T-helper 1 cell (primary cell): ENCODE measurements at places on chromosomes 13 and 19.

- no peak for DNase-seq
Observed at GRCh38 chr13:78499802-78500201, 103.5 kb downstream of the POU4F1 start.

- DNase-seq, result no peak
Observed at GRCh38 chr19:35736913-35737886, 5.1 kb downstream of the IGFLR1 start.

DNA sequence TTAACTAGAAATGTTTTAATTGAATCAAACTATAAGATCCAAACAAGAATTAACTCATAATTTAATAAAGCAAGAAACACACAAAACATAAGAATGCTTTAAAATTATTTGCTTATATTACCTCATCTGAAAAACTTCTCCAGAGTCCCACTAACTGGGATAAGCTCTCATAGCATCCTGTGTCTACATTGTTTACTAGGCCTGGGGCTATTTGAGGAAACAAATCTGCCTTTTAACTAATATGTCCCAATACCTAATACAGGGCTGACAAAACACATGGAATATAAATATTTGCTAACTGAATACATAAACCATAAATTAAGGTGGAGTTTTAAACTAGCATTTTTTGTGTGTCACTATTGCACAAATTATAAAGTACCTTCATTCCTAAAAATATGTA, 1399.8 kb upstream of the SLC10A2 start:
- DNase-seq, result no peak

DNA sequence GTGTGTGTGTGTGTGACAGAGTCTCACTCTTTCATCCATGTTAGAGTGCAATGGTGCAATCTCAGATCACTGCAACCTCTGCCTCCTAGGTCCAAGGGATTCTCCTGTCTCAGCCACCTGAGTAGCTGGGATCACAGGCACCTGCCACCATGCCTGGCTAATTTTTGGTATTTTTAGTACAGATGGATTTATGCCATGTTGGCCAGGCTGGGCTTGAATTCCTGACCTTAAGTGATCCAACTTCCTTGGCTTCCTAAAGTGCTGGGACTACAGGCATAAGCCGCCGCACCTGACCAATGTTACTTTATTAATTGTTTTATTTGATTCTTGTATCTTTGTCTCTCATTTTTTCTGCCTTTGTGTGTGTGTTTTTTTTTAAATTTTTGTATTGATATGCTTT, 89.6 kb downstream of the ZNF486 start:
- no peak for DNase-seq

GRCh38 chr13:22235285-22235949, 564.5 kb downstream of the FGF9 start:
- DNase-seq, result no peak

GRCh38 chr19:30076101-30076551, 134.1 kb downstream of the URI1 start:
- no peak for DNase-seq

DNA sequence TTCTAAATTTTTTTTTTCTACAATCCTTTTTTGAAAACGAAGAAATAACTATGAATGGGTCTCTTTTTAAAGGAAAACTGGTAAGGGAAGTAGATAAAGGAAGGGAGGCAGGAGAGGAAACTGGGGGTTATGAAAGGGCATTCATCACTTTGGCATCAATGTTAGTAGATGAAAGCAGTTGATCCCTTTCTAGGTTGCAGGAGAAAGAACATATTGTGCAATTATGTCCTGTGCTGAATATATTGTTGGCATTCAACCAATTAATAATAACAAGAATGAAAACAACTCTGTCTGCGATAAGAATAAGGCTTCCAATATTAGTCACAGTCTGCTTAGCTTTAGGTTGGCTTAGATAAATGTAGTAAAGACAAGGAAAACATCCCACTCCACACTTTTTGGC, 796.8 kb upstream of the KLHL1 start:
- no peak for DNase-seq

- no peak for DNase-seq
Observed at GRCh38 chr13:45015300-45015699, 26.0 kb downstream of the GPALPP1 start.

GRCh38 chr19:43628646-43629326, 9.4 kb upstream of the ZNF428 start:
- DNase-seq, result no peak

- no peak for DNase-seq
Observed at GRCh38 chr19:54457773-54458647, 5.6 kb downstream of the LENG9 start.

DNA sequence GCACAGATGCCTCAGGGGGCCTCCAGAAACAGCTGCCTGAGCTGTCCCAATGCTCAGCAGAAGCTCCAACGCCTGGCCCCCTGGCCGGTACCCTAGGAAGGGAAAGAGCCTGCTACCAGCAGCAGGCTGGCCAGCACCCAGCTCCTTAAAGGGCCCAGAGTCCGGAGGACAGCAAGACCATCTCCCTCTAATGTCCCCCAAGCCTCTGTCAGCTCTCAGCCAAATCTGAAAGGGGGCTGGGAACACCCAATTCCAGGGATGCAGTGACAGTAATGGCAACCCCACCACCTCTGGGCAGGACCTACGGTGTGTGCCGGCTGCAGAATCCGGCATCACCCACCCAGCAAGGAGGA, 4.2 kb downstream of the PPP6R1 start:
- DNase-seq, result no peak

DNA sequence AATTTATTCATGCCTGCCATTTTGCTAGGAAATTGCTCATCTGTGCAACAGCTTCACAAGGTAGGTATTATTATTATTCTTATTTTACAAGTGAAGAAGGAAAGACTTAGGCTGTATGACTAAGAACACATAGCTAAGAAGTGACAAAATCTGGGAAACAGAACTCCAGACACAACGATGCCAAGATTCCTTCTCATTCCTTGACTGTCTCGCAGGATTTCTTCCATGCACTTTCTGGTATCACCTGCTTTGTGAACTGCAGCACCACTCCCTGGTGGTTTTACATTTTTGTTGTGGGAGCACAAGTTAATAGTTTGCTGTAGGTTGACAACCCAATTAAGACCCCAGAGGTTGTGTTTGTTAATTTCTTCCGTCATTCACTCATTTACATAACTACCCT, 188.5 kb downstream of the LACC1 start:
- DNase-seq, result no peak

DNA sequence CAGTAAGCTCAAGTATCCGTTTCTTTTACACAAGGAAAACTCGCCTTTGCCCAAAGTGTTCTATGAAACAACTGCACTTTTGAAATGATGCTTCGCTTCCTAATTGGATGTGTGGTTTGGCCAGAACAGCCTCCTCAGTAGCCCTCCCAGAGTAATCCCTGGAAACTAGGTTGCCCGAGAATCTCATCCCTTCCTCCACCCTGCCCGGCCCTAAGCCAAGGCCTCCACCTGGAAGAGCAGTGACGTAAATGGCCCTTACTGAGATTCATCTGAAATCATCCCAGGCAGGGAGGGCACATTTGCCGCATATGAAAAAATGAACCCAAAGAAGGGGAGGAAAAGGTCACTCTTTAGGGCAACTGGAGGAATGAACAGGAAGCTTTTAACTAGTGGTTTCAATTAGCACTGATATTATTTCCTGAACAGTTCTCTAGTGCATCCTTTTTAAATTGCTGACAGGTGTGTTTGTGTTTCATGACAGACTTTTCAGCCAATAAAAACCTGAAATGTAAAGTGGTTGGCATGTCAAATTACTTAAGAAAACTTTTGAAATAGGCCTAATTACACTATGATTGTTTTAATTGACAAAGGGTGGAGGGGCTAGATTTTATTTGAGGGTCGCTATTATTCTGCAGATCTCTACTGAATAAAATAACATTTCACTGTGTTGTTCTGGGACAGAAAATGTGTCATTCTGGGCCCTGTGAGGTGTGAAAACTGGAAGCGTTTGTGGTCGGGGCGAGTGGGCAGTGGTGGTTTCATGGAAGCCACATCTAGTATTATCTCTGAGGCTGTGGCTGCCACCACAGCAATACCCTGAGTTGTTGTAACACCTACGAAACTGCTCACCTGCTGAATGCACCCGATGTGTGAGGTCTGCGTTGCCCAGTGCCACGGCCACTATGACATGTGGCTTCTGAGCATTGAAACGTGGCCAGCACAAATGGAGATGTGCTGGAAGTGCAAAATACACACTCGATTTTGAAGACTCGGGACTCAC, 112.1 kb downstream of the ZIC5 start:
- no peak for DNase-seq

- no peak for DNase-seq
Observed at GRCh38 chr19:17210296-17210695, 4.9 kb upstream of the USE1 start.

DNA sequence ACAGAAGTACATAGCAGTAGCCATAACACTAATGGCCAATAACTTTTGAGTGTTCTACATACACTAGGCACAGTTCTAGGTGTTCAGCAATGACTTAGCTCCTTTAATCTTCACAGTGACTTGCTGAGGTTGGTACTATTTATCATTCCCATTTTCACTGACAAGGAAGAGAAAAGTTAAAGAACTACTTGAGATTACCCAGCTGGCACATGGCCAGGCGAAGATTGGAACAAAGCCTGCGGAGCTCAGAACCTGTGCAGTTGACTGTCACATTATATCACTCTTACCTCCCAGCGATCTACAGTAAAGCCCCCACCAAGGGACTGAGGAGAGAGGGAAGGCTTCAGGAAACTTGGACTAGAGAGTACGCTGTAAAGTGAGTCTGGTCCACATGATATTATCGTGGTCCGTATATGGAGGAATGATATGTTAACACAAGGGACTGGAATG, 42.4 kb upstream of the WDFY2 start:
- DNase-seq, result no peak

- no peak for DNase-seq
Observed at GRCh38 chr13:101579281-101579802, 126.9 kb downstream of the ITGBL1 start.

DNA sequence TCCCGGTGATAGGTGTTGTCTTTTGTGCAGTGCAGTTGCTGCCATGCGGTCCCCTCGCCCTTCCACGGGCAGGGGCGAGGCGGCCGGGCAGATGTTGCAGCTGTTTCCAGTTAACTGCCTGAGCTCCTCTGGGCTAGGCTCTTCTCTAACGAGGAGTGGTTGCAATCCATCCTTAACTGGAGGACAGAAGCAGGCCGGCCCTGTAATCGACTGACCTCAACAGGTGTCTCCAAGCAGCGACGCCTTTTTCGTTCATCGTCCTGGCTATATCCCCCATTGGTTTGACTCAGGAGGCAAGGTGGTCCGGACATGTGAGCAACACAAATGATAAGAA, 1.9 kb upstream of the TSC22D1 start:
- no peak for DNase-seq
